ENCODE measurements at places on chromosomes 3 and 15. TPM values are rescaled to one million over a fixed set of nuclear protein-coding genes. Genes with fewer than 3 reads are reported as not detected.

- DNase-seq: no peak
These were observed 32.0 kb downstream of the WWTR1 start for GRCh38 chr3:149625795-149626194.

- no peak for DNase-seq
These were observed 5.5 kb downstream of the AMOTL2 start for GRCh38 chr3:134368751-134369105.

GRCh38 chr3:126618021-126618420 lies 36.9 kb downstream of the TXNRD3 start:
- no peak for DNase-seq

DNA sequence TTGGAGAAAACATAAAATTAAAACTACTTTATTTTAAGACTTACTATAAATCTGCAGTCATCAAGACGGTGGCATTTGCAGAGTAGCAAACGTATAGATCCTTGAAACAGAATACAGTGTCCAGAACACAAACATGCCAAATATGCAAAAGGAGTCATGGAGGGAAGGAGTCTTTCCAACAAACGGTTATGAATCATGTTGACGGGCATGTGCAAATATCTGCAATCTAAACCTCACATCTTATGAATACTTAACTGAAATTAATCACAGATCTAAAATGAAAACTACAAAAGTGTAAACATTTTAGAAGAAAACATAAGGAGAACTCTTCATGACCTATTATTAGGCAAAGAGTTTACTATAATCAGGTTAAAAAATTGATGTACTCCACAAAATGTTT lies 69.4 kb downstream of the TFRC start:
- DNase-seq: no peak

DNA sequence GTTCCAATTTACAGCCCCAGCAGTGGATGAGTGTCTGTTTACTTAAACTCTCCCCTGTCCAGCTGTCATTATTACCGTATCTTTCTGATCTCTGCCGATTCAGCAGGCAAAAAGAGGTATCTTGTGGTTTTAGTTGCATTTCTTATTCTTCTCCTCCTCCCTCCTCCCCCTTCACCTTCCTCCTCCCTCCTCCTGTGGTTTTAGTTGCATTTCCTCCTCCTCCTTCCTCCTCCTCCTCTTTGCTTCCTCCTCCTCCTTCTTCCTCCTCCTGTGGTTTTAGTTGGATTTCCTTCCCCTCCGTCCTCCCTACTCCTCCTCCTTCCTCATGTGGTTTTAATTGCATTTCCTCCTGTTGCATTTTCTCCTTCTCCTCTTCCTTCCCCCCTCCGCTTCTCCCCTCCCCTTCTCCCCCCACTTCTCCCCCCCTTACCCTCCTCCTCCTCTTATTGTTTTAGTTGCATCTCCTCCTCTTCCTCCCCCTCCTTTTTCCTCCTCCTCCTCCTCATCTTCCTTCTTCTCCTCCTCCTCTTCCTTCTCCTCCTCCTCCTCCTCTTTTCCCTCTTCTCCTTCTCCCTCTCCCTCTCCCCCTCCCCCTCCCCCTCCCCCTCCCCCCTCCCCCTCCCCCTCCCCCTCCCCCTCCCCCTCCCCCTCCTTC lies 25.3 kb upstream of the VPS33B start:
- no peak for DNase-seq

GRCh38 chr3:66723231-66723630 lies 222.4 kb upstream of the LRIG1 start:
- no peak for DNase-seq

DNA sequence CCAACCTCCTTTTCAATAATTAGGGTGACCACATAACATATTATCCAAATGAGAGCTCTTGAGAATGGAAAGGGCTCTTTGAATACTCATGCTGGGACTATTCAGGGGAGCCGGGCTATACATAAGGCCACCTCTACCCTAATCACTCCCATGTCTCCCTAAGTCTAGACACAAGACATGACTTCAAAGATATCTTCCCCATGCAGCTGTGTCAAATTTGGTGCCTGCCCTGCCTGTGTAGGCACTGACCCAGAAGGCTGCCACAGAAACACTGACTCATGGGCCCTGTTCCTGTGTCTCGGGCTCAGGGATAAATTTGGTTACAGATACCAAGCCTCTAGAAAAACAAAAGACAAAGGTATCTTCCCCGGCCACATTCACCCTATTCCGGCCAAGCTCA lies 70.3 kb downstream of the MYLK start:
- DNase-seq: no peak

The TLR9 gene
- total RNA-seq: 0.16 TPM

The TTLL13 gene
- not detected for total RNA-seq

The CD276 gene
- total RNA-seq: 100 TPM

DNA sequence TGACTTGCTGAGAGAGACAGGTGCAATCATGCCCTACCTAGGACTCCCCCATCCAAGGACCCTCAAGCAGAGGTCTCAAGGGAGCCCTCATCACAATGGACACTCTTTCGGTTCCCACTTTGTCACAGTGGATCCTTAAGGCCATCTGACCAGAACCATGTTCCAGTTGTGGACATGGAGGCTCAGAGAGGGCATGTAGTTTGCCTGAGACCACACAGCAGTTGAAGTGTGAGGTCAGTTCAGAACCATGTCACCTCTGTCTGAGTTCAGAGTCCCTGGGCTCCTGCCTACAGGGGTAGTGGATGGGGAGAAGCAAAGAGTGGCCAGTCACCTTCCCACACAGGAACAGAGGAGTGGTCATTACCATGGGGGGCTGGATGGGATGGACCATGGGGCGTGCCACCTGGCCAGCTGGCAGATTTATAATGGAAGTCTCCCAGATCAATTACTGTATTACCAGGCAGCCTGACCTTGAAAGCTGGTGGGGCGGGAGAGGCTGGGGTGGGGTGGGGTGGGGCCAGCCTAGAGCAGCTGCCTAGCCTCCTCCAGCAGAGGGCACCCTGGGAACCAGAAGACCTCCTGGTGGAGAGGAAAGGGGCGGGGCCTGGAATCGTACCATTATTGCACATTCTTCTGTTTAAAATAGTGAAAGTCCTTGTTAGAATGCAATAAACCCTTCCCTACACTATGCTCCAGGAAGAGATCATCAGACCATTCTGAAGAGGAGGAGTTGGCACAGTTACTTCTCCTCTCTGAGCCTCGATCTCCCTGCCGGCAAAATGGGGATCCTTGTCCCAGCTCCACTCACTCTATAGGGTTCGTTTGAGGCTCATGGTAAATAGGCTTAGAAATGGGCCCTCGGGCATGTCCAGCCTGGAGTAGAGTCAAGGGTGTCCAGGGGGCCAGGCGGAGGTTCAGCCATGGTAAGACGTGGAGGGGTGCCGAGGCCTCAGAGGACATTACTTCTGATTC lies 26.9 kb upstream of the LINGO1 start:
- DNase-seq: no peak

DNA sequence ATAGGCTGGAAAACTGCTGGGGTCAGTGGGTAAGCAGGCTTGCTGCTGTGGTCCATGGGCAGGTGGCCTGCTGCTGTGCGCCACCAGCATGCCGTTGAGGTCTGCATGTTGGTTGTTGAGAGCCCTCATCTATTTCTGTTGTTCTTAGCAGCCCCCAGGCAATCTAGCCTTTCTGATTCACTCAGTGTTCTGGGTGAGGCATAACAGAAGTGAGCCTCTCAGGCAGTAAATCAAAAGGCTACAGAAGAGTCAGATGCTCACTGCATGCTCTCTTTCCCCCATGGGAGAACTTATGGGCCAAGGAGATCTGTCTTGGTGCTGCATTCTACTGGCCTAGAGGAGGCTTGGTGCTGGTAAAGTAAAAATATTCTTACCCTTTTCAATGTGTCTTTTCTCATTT lies 67.8 kb upstream of the ATP10A start:
- DNase-seq: no peak

GRCh38 chr3:121482660-121483059 lies 63.1 kb downstream of the POLQ start:
- DNase-seq: no peak

DNA sequence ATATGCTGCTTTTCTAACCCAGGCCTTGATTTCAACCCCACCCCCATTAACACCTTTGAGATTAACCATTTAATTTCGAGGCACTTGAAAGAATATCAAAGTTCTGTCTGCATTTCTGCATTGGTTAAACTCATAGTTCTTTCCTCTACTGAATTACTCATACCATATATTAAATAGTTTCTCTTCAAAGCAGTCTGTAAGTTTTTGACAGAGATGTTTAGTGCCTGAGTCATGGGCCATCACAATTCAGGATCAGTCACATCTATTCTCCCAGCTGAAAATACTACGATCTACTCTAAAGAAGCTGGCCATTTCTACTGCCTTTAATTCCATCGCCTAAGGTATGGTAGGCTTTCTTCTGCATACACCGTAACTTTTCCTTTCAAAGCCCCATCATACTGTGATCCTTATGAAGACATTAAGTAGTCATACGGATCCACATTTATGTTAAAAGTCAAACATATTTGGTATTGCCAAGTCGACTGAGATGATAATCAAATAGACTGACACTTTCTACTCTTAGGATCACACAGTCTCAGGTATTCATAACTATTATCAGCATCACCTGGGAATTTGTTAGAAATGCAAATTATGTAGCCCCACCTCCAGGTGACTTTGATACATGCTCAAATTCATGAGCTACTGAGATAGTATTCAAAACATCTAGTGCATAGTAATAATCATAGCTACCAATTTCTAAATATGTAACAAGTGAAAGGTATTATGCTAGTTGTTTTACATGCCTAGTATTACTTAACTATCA lies 489.4 kb upstream of the IL12A start:
- DNase-seq: no peak

DNA sequence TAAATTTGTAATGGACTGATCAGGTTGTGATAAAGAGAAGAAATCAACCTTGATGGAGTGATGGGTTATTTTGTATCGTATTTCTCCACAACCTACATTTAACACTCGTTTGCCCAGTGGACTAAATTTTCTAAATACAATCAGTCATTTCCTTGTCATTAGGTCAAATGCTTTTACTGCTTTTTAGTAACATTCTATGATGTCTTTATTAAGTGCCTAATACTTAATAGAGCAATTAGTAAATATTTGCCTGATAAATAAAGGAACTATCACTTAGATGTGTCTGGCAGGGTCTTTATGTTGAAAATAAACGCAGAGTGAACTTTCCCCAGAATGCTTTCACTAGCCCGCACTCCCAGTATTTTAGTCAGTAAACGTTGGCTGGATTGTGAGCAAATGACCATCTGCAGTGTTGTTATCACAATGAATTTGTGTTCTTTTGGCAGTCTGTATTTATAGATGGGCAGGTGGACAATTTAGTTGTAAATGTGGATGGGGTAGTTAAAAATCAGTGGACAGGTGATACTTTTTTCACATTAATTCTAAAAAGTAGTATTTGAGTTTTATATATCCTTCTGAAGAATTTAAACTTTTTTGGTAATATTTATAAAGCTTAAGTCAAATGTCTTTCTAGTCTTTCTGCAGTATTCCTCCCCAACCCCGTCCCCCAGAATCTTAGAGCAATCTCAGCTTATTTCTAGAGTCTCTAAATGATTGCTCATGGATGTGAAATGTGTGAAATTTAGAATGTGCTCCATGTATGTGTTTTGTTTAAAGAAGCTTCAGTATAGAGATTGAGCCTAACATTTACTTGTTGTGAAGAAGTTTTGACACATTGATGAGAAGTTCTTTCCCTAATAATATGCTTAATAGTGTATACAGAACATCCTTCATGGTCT lies 4.9 kb downstream of the USP3 start:
- no peak for DNase-seq

The NEIL1 gene
- 123 TPM for total RNA-seq

DNA sequence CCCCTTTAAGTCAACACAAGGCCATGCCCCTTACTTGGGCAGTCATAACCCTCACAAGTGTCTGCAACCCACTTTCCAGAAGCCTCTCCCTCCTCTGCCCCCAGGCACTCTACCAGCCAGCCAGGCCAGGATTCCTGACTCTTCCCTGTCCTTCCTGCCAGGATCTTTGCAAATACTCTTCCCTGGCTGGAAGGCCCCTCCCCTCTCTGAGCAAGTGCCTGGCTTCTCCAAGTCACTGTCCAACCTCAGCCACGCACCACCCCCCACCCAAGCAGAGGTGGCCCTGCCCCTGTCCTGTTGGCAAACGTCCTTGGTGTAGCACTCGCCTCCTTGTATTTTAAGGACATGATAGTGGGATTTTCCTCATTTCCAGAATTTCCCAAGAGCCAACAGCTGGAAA lies 54.7 kb upstream of the USP3 start:
- no peak for DNase-seq

- no peak for DNase-seq
These were observed 32.2 kb upstream of the ST8SIA2 start for GRCh38 chr15:92361321-92362000.

DNA sequence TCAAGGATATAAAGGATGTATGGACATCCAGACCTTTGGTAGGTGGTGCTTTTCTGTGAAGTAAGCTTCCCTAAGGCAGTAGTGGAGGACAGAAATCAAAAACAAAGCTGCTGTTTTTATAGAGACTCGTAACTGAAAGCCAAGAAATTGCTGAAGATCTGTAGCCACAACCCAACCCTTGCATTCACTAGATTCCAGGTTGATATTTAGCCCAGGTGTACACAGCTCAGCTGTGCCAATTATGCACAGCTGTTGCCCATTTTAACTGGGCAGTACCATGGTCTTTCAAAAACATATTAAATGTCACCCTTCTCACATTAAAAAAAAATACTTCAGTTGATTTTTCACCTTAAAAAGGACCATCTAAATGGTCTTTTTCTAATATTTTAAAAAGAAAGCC lies 75.8 kb downstream of the CNTN3 start:
- no peak for DNase-seq

- no peak for DNase-seq
These were observed 29.9 kb downstream of the RBP1 start for GRCh38 chr3:139509631-139510030.

GRCh38 chr15:55669270-55669669 lies 73.7 kb downstream of the PRTG start:
- no peak for DNase-seq

- no peak for DNase-seq
These were observed 857.7 kb downstream of the OTOL1 start for GRCh38 chr3:162354356-162354755.

GRCh38 chr3:172711454-172711795 lies 558 bp upstream of the NCEH1 start:
- no peak for DNase-seq

DNA sequence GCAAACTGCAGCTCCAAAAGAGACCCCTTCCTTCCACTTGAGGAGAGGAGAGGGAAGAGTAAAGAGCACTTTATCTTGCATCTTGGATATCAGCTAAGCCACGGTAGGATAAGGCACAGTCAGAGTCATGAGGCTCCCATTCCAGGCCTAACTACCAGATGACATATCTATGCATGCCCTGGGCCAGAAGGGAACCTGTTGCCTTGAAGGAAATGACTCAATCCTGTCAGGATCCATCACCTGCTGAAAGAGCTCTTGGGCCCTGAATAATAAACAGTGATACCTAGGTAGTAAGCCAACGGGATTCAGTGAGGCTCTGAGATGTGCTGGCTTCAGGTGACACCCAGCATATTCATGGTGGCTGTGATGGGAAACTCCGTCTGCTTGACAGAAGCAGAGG lies 118.5 kb upstream of the EPHA3 start:
- no peak for DNase-seq

The PLSCR2 gene
- total RNA-seq: not detected

- DNase-seq: no peak
These were observed 5.2 kb downstream of the DALRD3 start for GRCh38 chr3:49013113-49013737.

The SCN5A gene
- 0.15 TPM for total RNA-seq

The PRR20G gene
- not detected for total RNA-seq

The CHL1 gene
- total RNA-seq: 55.4 TPM
